Fibroblast of skin of left quadriceps (primary cell): ENCODE measurements at places on chromosomes 4 and X.

DNA sequence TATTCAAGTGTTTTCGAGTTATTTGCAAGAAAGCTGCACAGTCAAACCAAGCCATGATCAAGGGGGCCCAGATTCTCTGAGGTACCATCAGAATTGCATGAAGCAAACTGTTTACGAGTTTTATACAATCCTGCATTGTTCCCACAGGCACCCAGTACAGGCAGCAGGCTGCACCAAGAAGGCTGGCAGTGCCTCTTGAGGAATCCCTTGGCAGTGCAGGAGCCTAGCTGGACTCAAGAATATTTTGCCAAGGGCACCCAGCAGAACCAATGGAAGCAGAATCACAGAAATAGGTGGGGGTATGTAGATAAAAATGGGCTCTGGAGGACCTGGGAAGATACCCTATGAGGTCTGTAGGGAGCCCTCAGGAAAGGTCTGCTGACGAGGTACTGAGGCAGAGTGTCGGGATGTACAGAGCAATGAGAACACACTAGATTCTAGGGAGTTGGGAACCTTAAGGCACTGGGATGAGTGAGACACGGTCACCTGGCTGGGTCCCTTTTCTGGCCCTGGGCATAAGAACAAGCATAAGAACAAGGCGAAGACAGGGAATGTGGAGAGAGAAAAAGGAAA is 2.5 kb upstream of the PLP1 start:
- DNase-seq, result no peak

DNA sequence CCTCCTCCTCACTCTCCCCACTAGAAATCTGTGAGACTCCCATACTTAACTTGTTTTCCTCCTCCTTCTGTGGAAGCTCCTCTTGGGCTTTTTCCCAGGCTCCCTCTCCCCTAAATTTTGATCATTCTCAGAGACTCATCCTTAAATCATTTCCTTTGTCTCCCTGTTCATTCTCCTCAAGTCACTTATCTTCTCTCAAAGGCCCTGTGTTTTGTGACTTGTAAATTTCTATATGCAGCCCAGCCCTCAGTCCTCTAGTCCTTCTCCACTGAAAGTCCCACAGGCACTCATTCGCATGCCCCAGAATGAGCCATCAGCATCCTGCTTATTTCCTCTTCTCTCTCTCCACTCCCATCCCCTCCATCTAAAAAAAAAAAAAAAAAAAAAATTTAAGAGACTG is 171.8 kb downstream of the SOWAHB start:
- no peak for DNase-seq

GRCh38 chr4:20624793-20625374 is 75.4 kb upstream of the PACRGL start:
- DNase-seq, result no peak

GRCh38 chr4:103136671-103137445 is 37.2 kb upstream of the BDH2 start:
- no peak for DNase-seq

DNA sequence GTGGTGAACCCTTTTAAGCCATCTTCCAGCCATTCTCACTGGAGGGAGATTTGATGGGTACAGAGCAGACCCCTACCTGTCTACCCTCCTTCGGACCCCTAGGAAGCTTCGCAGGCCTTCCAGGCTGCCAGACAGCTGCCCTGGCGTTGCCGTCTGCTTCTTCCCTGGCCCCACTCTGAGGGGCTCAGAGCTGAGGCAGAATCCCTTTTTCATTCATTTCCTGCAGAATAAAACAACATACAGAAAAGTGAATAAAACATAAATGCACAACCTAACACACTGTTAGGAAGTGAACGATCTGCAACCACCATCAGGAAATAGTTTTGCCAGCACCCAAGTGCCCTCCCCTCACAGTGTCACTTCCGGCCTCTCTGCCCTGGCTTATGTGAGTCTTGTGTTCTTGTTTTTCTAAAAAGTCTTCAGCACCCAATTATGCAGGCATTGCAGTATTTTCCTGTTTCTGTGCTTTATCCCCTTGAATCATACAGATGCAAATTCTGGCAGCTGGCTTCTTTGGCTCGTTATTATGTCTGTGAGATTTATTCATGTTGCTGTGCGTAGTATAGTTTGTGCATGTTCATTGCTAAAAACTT is 5.6 kb upstream of the ADD1 start:
- no peak for DNase-seq

GRCh38 chr4:76197031-76197743 is 16.4 kb downstream of the SCARB2 start:
- DNase-seq, result no peak

- DNase-seq, result no peak
Measured at GRCh38 chr4:93645120-93645519, 183.4 kb upstream of the ATOH1 start.

DNA sequence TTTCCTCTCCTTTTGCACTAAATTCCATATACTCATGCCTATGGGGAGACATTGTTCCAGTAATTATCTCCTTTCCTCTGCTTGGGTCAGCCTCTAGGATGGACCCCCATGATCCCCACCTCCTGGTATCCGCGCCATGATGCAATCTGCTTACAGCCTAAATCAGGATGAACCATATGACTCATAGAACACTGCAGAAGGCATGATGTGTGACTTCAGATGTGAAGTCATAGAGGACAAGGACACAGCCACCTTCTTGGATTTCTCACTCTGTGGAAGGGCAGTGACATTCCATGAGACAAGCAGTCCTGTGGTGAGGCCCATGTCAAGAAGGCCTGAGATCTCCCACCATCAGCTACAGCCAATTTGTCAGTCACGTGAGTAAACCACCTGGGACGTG is 9.0 kb upstream of the TMEM144 start:
- DNase-seq, result no peak

DNA sequence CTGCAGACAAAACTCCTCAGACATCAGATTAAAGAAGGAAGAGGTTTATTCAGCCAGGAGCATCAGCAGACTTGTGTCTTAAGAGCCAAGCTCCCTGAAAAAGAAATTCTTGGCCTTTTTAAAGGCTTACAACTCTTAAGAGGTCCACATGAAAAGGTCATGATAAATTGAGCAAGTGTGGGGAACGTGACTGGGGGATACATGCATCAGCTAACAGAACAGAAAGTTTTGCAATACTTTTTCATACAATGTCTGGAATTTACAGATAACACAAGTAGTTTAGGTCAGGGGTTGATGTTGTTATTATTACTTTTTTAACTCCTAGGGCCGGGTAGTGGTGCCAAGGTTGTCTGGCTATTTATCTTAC is 55.6 kb upstream of the RBMX start:
- no peak for DNase-seq

DNA sequence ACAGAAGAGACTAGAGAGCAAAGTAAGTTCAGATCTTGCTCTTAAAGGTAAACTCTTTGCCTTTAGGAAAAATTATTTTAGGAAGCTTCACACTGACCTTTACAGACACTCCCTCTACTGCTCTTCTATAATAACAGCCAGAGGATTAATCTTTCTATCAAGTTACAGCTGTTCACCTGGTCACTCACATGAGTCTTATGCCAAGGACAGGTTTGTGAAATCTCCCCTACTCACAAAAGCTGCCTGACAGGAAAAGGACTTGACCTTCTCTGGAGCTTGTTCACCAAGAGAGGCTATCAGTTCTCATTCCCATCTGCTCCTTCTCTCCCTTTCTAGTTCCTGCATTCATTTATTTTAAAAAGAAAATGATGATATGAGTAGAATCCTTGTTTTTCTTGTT is 117.3 kb downstream of the C4orf51 start:
- no peak for DNase-seq

GRCh38 chr4:123406872-123407271 is 10.3 kb downstream of the SPRY1 start:
- no peak for DNase-seq

DNA sequence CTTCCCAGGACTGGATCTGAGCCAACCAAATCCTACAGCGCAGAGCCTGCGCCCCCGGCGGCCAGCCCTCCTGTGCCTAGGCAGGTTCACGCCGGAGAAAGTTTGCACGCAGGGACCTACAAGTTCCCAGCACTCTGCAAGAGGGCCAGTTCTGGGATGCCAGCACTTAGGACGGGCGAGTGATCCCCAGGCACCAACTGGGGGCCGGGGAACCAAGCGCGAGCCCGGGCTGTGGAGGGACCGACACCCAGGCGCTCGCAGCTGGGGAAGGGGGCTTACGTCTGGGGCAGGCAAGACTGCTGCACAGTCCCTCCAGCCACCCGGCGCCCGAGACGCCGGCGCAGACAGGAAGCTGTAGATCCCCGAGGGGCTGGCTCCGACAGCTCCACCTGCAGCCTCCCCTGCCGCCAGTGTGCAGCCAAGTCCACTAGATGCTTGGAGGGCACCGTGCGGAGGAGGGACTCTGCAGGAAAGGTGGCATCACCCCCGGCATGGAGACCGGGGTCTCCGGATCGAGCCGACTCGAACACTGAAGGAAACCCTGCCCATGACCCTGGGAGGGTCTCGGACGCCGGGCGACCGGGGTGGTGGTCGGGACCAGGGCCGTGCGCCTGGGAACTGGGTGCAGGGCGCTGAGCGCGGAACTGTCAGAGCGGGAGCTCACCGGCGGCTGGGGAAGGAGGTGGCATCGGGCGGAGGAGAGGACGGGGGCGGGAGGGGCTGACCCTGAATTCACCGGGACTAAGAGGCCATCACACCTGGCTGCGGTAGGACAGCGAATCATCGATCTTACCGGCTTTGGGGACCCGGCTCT is 566 bp downstream of the CORIN start:
- DNase-seq, result no peak

GRCh38 chrX:20248592-20249192 is 18.0 kb downstream of the RPS6KA3 start:
- DNase-seq, result no peak
